ENCODE measurements at places on chromosomes 16 and 17.

- DNase-seq: no peak
Observed at GRCh38 chr16:4505356-4506147, 29.4 kb downstream of the HMOX2 start.

DNA sequence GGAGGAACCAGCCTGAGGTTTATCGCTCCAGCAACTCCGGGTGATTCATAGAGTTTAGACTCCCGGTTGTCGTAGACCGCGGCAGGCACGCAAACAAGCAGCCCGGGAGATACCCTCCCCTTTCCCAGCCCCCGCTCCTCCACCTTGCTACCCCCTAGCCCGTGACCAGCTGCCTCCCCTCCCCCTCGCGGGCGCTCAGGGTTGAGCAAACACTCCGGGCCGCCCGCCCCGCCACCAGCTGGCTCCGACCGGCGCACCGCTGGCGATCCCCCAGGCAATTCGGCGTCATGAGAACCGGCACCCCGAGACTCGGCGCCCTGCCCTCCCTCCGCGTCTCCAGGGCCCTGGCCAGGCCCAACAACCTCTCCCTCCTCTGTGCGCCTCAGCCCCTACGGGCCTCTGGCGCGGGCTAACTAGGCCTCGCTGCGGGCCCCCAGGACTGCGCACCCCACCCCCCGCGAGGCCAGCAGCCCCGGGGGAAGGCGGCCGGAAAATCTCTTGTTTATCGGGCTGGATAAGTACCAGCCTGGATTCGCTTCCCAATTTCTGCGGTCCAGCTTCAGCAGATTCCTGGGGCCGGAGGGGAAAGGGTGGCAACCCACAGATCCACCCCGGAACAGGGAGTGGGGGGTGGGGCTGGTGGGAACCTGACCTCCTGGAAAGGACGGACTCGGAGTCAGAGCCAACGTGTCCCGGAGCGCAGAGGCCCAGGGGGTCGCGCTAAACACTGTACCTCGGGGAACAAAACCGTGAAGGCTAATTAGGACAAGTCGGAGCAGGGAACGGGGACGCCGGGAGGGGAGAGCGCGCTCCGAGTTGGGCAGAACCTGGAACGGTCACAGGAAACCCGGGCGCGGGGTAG, 951 bp upstream of the GPRC5C start:
- DNase-seq: peak; percentile 70

- no peak for DNase-seq
Observed at GRCh38 chr17:82769041-82769440, 17.2 kb downstream of the TBCD start.

DNA sequence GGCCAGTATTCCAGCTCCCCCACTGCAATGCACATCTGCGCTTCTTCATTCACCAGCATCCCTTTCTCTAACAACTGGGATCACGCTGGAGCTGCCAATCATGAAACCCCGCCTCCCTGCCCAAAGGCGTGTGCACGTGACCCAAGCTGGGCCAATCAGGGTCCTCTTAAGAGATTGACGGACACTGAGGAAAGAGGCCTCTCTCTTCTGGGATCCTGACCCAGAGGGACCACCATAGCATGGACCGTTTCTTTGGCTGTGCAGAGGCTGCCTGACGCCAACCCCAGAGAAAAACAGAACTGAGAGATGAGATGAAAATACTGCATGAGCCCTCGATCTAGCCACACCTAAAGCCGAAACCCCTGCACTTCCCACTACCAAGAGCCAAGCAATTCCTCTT, 32.0 kb downstream of the COTL1 start:
- DNase-seq: peak; percentile 78

- no peak for DNase-seq
Observed at GRCh38 chr16:801584-802363, 1.2 kb upstream of the GNG13 start.

GRCh38 chr16:67445913-67446907, 15.3 kb downstream of the HSD11B2 start:
- DNase-seq: no peak

DNA sequence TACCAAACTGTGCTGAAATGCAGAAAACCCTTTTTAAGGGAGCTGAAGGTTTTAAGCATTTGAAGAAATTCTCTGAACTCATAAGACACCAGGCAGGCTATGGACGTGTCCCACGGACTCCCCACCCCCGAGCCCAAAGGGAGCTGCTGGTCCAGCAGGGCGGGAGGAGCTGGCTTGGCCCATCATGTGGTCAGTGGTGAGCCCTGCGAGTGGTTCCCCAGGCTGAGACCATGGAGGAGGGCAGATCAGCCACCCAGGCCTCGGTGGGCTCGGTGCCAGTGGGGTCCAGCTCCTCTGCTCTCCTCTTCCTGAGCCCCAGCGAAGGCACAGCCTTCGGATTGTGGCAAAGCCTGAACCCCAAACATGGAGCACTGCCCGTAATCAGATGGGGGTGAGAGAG, 27.0 kb downstream of the LGALS3BP start:
- DNase-seq: no peak

GRCh38 chr17:64741038-64741641, 79.0 kb upstream of the SMURF2 start:
- DNase-seq: no peak

DNA sequence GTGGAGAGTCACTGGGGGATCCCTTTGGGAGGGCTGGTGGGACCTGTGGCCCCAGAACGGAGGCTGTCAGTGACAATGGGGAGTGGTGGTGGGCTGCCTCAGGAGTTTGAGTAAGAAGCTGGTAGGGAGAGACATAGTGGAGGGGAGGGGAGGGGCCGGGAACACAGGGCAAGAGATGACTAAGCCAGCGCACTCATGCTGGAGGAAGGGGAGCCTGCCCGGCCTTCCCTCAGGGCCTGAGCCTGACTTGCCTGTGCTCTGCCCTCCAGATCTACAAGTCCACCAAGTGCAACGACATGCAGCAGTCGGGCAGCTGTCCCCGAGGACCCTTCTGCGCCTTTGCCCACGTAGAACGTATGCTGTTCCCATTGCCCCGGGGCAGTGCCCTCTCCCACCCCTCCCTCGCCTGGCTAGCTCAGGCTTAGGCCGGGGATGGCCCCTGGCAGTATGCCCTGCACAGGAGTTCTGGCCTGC, 29.3 kb downstream of the UNC13D start:
- DNase-seq: no peak

DNA sequence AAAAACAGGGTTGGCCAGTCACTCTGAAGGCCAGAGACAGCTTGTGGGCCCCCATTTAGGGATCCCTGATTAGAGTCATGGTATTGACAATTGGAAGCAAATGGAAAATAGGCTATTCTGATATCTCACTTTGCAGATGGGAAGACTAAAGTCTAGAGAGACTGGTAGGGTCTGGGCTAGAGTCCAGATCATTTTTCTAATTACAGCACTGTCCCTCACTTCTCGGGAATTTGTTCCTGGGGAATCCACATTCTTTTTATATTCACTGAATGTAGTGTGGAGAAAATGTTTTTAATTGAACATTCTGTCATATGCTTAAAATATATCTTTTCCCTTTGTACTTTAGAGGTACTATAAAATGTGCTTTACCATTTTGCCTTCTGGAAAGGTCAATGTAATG, 1.1 kb downstream of the KATNIP start:
- DNase-seq: no peak

- DNase-seq: no peak
Observed at GRCh38 chr17:35016369-35016768, 36.1 kb downstream of the LIG3 start.

DNA sequence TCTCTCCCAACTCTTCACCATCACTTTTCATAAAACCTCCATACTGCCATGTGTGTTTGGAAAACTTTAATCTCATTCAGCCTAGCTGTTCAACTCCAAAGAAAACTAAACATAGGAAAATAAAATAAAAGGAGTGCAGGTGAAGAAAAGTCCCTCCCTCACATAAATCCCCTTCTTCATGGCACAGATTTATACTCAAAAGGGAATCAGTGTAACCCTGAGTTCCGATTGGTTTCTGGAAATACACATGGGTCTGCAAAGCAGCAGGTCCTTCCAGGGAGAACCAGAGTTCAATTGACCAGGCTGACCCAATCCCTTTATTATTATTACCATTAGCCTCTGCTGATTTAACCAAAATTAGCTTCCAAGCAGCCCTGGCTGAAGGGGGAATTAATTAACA, 8.9 kb upstream of the HOXB2 start:
- no peak for DNase-seq

GRCh38 chr17:49676276-49676868, 1.5 kb downstream of the SPOP start:
- no peak for DNase-seq

DNA sequence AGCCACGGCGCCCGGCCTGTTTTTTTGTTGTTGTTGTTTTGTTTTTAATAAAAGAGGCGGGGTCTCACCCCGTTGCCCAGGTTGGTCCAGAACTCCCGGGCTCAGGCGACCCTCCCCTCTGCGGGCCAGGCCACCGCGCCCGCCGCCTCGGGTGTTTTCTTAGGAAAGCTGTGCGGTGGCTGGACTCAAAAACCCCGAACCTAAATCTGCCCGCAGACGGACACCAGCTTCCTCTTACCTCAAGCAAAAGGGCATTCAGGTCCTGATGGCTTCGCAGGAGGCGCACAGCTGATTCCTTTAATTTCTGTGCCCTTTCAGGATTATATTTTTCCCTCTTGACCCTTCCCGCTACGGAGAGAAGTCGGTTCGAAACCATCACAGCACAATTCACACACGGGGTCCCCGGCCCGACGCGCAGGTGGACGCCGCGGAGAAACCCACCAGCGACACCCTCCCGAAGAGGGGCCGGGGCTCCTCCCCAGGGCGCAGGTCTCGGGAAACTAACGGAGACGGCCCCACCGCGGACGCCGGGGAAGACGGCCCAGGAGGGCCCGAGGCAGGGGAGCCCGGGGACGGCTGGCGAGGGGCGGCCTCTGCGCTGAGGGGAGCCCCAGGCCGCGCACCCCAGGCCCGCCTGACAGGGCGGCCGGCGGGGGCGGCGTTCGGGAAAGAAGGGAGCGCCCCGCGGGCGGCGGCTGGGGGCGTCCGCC, 653 bp downstream of the FANCA start:
- DNase-seq: peak; percentile 46

DNA sequence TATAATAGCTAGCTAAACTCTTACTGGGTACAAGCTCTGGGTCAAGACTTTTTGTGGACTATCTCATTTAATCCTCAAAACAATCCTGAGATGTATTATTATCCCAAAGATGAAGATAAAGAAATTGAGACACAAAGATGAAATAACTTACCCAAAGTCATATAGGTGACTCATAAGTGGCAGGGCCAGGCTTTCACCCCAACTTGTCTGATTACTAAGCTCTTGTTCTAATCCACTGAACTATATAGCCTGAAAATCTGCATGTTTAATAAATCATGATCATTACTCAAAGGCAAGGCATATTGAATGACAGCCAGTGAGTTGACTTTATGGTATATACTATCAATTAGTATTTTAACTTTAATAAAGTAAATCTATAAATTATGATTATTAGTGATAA, 77.4 kb downstream of the SKAP1 start:
- DNase-seq: no peak

GRCh38 chr17:68390888-68391545, 66.3 kb downstream of the WIPI1 start:
- DNase-seq: no peak

DNA sequence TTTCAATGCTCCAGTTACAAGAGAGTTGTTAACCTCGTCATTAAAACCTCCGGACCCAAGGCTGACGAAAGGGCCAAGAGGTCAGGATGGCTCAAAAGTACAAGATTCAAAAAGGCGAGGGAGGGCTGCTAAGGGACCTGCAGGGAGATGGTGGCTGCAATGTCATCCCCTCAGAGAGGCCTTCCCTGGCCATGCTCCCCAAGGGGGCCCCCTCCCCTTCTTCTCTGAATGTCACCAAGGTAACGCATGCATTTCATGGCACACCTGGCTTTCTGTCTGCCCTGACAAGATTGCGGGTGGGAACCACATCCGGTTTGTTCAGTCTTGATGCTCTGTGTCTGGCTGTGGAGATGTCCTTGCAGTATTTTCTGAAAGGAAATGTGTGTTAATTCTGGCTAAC, 89.9 kb downstream of the C16orf78 start:
- no peak for DNase-seq

- no peak for DNase-seq
Observed at GRCh38 chr16:57013902-57014301, 24.5 kb downstream of the NLRC5 start.

- DNase-seq: no peak
Observed at GRCh38 chr17:82320956-82321927, 3.8 kb upstream of the CD7 start.

GRCh38 chr17:58327363-58328194, 1.0 kb downstream of the TSPOAP1 start:
- no peak for DNase-seq

- no peak for DNase-seq
Observed at GRCh38 chr16:77807021-77807420, 18.7 kb downstream of the VAT1L start.

DNA sequence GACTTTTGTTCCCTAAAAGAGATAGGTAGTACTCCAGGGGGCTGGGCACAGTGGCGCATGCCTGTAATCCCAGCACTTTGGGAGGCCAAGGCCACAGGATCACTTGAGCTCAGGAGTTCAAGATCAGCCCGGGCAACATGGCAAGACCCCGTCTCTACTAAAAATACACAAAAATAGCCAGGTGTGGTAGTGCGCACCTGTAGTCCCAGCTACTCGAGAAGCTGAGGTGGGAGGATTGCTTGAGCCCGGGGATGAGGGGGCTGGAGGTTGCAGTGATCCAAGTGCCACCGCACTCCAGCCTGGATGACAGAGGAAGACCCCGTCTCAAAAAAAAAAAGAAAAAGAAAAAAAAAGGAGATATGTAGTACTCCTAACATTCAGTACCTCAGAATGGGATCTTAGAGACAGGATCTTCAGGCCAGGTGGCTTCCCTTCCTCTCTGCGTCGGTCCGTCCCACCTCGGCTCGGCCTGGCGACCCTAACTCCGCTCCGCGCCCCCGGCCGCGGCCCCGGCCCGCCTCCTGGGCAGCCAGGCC, 89.6 kb downstream of the CDC27 start:
- DNase-seq: no peak

- DNase-seq: no peak
Observed at GRCh38 chr16:5820472-5820871, 722.9 kb upstream of the EEF2KMT start.

DNA sequence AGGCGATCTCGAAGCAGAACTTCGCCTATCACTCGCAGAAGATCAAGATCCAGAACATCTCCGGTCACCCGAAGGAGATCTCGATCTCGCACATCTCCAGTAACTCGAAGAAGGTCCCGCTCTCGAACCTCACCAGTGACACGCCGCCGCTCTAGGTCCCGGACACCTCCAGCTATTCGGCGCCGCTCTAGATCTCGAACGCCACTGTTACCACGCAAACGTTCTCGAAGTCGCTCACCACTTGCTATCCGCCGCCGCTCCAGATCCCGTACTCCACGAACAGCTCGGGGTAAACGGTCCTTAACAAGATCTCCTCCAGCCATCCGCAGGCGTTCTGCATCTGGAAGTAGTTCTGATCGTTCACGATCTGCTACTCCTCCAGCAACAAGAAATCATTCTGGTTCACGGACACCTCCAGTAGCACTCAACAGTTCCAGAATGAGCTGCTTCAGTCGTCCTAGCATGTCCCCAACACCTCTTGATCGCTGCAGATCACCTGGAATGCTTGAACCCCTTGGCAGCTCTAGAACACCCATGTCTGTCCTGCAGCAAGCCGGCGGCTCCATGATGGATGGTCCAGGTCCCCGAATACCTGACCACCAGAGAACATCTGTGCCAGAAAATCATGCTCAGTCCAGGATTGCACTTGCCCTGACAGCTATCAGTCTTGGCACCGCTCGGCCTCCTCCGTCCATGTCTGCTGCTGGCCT, 10.5 kb downstream of the ELOB start:
- no peak for DNase-seq

Data from retina (tissue), 1 donor.